ENCODE measurements at places on chromosomes 3 and 15.

GRCh38 chr3:133509488-133509887, 64.0 kb upstream of the CDV3 start:
- DNase-seq, result no peak

DNA sequence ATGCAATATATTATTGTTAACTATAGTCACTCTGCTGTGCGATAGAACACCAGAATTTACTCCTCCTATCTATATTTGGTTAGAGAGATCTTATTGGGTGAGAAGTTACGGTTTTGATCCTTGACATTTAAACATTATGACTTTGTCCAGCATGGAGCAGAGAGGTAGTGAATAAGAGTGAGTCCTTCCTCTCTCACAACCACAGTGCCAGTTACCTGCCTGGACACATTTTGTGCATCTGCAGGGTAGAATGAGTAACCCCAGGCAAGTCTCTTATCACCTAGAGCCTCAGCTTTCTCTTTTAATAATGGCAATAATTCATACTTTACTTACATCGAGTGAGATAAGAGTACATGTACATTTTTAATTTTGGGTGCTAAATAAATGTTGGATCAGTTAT, 24.1 kb downstream of the KAT2B start:
- no peak for DNase-seq

GRCh38 chr3:106485217-106485616, 616.4 kb upstream of the CBLB start:
- DNase-seq, result no peak

DNA sequence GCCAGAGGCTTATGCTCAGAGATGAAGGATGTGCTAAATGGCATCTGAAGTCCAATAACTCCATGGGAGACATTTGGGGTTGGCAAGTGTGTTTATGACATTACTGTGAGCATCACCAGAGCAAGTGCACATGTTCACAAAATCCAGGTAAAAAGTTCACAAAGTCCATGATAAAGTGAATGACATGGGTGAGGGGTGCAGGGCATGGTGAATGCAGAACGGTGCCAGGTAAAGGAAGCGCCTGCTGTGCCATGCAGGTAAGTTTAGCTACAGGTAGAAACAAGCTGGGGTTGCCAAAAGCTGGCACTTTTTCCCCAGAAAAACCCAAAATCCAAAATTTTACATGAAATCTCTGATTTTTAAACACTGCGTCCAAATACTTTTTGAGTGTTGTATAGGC, 268.2 kb downstream of the ABHD5 start:
- DNase-seq, result no peak

DNA sequence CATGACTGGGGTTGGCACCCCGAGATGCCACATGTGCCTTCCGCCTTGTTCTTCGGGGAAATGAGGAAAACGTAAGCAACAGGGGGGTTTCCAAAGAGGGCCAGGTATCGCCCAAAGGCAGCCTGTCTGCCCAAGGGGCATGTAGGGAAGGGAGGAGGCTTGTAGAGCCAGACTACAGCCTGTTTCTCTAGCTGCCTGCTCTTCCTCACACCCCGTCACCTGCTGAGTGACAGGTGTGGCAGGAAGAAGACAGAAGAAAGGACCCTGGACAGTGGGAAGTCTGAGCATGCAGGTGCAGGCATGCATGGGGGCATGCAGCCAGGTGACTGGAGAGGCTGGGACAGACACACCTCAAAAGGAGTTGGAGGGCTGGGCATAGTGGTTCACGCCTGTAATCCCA, 9.8 kb downstream of the PLA2G4E start:
- no peak for DNase-seq

DNA sequence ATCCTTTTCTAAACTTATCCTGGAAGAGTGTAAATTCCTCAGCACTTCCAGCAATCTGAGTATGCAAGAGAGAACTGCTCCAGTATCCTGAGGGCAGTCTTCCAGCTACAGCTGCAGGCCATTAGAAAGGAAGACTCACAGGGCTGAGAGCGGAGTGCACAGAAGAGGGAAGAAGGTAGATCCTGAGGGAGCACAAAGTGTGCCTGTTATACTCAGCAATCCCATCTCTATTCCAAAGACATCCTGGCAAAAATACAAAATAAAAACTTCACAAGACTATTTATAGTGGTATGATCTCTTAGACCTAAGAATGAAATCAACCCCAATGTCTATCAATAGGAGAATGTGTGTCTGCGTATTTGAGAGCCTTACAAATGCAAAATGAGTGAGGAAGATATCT, 292.0 kb downstream of the ZIC1 start:
- DNase-seq, result no peak

DNA sequence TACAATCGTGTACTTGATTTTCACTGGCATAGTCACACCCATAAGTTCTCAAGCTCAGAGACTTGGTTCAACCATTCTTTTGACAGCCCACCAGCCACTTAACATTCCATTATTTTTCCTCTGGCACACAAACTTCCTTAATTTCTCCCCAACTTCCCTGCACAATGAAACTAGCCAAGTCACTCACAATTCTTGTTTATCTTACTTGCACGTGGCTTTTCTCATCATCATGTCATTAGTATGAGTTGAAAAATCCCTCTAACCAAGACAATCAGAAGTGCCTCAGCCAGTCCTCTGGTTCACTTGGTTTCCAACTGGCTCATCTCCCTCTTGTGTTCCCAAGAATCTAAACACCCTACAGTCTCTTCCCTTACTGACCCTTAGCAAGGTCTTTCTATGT, 110.5 kb upstream of the PTPRG start:
- DNase-seq, result no peak

DNA sequence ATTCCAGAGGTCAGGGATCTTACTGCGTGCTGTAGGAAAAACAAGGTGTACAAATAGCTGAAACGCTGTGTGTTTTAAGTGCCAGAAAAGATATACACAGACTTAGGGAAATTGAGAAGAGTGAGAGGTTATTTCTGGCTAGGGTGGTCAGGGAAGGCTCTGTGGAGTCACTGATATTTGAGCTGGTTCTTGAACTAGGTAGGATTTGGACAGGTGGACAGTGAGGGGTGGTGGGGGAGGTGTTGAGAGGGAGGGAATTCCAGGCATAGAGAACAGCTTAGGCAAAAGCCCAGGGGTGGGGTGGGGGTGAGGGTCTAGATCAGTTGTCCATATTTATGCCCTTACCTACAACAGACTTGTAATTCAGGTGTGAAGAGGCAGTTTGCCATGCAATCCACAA, 7.0 kb downstream of the SEMA6D start:
- DNase-seq, result no peak

DNA sequence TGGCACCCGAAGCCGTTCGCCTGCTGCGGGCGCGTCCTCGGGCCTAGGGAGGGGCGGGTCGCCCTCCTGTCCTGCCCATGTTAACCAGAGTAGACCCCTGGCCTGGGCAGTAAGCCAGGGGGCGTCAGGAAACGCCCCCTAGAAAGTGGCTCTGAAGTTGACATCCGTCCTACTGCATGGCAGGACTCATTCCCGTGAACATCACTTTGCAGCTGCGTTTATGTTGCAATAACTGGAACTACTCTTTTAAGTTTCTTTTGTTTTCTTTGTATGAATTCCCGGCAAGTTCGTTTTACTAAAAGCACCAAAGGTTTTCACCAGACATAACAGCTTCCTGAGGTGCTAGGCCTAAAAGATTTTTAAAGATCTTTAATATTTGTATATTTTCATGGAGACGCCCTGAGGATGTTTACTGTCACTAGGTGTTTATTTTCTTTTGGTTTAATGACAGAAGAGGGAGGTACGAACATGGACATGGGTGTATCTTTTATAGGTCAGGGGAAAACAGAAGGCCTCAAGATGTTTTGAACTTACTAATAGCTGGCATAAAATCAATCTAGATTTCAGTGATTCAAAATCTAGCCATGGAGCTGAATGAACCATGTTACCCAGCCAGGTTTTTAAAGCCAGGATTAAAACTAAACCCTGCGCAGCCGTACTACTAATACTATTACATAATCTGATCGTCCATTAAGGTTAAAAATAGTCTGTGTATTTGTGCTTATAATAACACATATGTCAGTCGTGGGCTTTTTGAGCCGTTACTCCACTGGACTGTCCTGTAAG, 1.0 kb downstream of the C15orf61 start:
- DNase-seq, result no peak

DNA sequence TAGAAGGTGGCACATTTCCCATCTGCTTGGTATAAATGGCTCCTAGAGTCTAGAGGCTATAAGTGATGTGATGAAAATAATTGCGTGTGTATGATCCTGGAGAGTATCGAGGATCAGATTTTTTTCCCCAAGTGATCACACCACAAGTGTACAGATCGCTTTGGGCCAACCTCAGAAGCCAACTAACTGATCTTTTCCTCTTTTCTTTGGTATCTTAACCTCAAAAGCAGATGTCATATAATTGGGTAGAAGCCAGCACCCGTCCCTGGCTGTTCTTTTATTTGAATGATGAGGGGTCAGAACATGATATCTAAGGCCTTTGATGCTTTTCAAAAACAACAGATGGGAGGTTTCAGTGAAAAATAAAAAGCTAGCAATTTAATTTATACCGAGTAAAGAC, 3.3 kb downstream of the P2RY14 start:
- no peak for DNase-seq

DNA sequence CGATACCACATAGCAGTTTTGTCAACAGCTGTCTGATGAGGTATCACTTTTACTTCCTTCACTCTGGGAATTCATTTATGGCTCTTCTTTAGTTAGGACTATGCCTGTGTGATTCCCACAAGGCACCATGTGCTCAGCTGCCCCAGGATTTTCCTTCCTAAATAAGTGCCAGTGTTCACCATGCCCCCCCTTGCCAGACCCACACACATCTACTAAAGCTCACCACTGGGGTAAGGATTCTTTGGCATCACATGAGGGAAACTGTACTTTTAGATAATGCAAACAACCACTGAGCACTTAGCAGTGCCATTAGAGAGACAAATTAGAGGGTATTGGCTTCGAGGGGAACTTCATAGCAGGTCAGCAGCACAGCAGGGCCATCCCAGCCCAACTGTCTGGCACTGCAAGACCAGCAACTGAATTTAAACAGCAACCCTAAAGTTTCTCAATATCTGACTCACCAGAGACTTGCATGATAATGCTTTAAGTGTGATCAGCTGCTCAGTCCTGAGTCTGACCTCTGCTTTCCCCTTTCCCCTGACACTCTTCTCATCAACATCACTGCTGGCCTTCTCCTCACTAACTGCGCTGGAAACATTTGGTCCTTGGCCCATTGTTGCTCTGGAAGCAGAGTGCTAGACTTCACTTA, 114.3 kb downstream of the STAC start:
- DNase-seq, result no peak

- DNase-seq, result no peak
Observed at GRCh38 chr3:187125319-187126031, 13.8 kb downstream of the RPL39L start.

GRCh38 chr15:74144153-74144775, 13.9 kb downstream of the ISLR2 start:
- DNase-seq, result no peak

GRCh38 chr3:148698190-148698810, 597 bp downstream of the AGTR1 start:
- no peak for DNase-seq

- no peak for DNase-seq
Observed at GRCh38 chr15:37860896-37861295, 73.5 kb upstream of the TMCO5A start.

GRCh38 chr3:110738531-110738930, 333.1 kb upstream of the NECTIN3 start:
- no peak for DNase-seq

- no peak for DNase-seq
Observed at GRCh38 chr3:180860180-180860858, 52.2 kb upstream of the FXR1 start.

GRCh38 chr15:53762916-53763315, 3.5 kb upstream of the WDR72 start:
- DNase-seq, result no peak

- DNase-seq, result no peak
Observed at GRCh38 chr3:124149771-124150170, 157.8 kb upstream of the ROPN1 start.

- no peak for DNase-seq
Observed at GRCh38 chr3:25719321-25719720, 54.6 kb upstream of the TOP2B start.

- DNase-seq, result no peak
Observed at GRCh38 chr3:129795186-129796010, 98.1 kb downstream of the TMCC1 start.

GRCh38 chr3:152737021-152737908, 97.7 kb upstream of the P2RY1 start:
- DNase-seq, result no peak

- DNase-seq, result no peak
Observed at GRCh38 chr15:23073890-23074646, 34.7 kb upstream of the TUBGCP5 start.

DNA sequence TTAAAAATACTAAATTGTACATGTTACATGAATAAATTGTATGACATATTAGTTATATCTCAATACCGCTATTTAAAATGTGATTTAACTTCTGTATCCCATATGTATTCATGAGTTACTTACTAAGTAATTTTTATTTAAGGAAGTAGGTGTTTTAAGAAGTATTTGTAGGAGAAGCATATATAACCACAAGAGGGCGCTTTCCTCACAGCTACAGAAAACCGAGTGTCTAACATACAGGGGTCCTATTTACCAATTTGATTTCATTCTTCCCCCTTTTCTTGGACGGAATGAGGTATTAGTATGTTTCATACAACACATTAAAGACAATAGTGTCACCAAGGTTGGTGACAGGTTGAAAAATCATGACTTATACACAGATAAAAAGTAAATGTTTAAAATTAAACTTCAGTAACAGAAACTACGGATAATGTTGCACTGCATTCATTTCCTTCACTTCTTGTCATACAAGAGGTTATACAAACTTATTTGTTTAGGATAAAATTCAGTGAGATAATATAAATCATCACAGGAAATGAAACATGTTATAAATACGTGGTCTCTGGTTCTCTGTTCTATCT, 253.6 kb downstream of the MAGI1 start:
- DNase-seq, result no peak

GRCh38 chr15:73165844-73166243, 113.6 kb downstream of the NEO1 start:
- no peak for DNase-seq

DNA sequence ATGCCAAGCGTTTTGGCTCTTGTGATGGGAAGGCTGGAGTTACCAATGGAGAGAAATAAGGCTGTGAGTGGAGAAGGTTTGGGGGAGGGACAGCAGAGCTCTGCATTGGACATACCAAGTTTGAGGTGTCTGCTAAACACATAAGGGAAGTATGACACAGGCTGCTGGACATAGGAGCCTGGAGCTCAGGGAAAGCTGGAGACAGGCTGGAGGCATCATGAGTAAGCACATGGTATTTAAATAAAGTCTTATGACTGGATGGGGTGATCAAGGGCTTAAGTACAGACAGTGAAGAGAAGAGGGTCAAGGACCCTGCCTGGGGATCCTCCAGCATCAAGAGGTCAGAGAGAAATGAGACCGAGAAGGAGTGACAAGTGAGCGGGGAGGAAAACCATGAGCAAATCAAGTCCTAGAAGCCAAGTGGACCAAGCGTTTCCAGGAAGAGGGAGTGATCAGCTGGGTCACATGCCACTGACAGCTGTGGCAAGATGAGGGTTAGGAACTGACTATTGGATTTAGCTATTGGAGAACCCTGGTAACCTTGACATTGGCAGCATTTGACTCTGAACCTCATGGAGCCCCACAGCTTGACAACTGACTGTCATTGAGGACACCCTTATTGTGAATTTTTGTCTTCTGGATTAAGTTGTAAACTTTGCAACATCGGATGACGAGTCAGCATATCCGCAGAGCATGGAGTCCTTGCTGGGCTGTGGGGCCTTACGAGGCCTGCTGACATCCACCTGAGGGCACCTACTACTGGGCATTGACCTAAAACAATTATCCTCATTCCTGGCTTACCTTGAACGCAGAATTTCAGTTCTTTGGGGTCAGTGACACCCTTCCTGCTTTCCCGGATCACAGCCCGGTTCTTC, 78.7 kb upstream of the ETV5 start:
- no peak for DNase-seq
